ENCODE measurements at places on chromosomes 2 and 18.

DNA sequence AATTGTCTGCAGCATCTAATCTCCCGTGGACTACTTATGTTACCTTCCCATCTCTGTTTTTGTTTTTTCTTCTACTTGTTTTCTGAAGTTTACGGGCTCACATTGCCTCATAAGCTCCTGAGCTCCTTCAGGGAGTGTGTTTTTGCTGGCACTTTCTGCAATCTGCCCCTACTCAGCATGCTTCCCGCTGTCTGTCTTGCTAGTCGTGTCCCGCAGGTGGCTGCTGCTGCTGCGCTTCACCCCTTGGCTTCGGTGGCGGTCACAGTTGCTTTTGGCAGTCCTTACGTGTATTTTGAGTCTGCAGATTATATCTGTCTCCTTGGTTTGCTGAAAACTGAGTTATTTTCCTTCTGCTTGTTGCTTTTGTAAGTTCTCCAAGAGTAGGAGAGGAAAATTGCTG is 37.3 kb downstream of the FER1L5 start:
- DNase-seq = no peak

DNA sequence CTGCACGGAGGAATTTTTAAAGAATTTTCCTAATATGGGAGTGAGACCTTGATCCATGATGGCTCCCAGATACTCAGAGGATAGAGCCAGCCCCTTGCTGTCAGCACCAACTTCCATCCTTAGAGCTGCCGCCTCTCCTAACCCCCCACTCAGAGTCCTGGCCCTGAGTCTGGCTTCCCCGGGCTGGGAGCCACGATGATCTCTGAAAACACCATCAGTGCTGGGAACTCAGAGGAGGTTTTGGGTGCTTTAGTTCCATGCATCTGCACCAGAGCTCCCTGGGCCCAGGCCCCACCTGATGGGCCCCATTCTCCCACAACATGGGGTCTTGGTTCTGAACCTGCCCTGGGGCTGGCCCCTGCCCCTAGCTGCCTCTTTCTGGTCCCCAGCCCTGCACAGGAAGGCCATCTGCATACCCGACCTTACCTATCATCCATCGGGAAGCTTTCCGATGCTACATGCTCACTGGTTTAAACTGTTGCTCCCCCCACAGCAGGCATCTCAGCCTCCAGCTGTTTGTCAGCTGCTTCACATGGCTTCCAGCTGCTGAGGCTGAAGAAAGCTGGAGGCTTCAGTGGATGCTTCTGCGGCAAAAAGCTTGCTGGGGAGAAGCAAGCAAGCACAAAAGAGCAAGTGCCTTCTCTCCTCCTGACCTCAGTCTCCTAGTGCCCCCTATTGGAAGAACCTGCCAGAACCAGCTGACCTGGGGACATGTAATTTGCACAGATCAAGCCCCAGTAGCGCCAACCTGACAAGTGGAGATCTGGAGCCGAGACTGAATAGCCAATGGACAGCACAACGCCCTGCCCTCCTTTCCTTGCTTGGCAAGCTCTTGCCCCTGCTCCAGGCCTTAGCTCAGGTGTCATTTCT is 24.2 kb upstream of the RHOB start:
- no peak for DNase-seq

DNA sequence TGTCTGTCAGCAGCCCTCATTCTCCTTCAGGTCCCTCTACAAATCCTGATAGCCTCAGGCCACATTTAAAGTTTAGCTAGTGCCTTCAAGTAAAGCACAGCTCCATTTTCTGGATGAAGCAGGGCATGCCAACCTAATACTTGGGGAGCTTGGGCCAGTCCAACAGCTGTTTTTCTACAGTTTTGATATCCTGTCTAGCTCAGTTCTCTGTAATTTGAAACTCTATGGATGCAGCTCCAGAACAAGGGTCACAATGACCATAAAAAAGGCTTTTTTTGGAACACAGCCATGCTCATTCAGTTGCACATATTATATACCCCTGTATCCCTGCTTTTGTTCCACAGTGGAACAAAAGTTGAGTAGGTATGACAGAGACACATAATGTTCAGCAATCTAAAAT is 373.5 kb downstream of the SUCLG1 start:
- no peak for DNase-seq

- DNase-seq = no peak
Observed at GRCh38 chr2:172311921-172312345, 115.5 kb upstream of the ITGA6 start.

GRCh38 chr2:186042207-186043028 is 303.8 kb downstream of the FSIP2 start:
- DNase-seq = no peak

- no peak for DNase-seq
Observed at GRCh38 chr18:400456-400855, 100.0 kb downstream of the COLEC12 start.

- DNase-seq = no peak
Observed at GRCh38 chr2:24891201-24891600, 28.8 kb downstream of the ADCY3 start.

DNA sequence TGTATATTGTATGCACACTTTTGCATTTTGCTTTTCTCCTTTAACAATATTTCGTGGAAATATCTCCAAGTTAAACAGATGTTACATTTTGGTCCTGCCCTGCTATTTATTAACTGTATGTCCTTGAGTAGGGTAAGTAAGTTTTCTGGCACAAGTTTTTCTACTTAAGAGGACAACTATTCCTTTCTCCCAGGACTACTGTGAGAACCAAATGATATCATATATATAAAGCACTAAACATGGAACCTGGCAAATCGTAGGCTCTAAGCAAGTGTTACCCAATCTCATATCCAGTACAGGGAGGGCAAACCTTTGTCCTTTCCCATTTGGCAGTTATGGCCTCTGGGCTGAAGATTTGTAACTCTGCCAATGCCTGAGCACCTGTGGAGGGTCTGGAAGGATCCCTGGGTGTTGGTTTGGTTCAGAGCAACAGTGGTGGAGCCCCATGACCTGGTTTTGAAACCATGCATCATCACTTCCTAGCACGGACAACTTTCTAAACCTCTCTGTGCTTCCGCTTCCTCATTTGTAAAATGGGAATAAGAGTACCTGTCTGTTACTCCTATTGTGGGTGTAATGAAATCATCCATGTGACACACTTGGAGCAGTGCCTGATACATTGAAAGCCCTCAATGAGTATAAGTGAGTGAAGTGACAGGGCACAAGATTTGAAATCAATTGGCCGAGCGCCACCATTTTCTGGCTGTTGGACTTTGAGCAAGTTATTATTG is 28.3 kb upstream of the ICOS start:
- no peak for DNase-seq

DNA sequence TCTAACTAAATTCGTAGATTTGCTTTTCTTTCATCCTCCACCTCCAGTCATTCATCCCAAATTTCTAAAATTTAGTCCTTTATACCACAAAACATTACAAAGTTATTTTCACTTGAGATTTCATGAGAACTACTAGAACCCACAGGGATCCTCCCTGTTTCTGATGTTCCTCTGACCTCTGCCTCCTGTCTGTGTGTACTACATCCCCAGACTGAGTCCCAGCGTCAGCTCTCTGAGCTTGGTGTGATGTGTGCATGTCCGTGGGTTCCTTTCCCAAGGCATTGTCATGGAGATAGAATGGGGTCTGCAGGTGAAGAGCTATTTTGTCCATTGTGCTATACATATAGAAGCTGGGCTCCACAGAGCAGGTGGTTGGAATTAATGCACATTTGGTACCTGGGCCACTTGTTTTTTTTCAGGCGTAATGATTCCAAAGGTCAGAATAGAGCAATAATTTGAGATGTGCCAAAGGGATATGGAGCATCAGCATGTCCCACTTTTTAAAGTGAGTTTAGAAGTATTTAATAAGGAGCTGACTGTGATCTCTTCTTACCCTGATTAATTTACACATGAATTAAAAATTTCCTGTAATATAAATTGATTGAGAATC is 151.2 kb upstream of the BOD1L2 start:
- peak; percentile 7 for DNase-seq

DNA sequence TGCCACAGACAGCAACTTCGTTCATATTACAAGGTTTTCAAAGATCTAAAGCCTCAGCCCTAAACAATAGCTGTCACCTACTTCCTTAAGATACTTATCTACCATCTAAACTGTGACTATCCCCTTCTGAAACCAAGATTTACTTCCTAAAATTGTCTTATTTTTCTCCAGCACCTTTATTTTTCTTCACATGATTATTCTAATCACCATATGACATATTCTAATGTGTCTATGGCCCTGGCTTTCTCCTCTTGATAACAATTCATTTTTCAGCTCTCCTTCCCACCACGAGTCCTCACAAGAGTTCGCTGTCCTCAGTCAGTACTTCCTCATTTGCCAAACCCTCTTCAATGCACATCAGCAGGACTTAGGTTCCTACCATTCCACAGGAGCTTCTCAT is 53.9 kb downstream of the RTTN start:
- DNase-seq = no peak

DNA sequence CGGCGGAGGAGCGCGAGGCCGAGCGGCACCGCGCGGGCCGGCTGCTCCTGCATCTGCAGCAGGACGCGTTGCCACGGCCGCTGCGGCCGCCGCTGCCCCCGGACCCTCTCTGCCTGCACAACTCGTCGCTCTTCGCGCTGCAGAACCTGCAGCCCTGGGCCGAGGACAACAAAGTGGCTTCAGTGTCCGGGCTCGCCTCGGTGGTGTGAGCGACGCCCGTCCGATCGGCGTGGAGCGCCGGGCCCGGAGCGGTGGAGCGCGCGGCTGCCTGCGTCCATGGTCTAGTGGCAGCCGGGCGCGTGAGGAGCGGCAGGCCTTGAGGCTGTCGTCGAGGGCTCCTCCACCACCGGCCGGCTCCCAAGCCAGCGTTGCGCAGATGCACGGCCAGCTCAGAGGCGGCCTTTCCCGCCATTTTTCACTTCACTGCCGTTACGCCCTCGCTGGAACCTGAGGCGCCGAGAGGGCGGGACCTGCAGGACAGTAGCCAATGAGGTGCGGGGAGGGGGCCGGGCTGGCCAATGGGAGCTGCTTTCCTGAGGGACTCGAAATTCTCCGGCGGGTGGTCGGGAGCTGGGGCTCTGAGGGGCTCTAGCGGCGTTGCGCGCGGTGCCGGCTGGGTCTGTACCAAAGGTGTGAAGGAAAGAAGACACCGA is 1.9 kb downstream of the TLX2 start:
- DNase-seq = no peak

Data from nucleus accumbens (tissue), 56 donors.